CD4-positive, alpha-beta T cell treated with Interleukin-1 beta for 1 hour (primary cell): ENCODE measurements at places on chromosomes 4 and X.
A peak's percentile ranks its signal among the peaks of the same experiment; 100 is the strongest.

- DNase-seq: no peak
Observed at GRCh38 chr4:2036327-2036726, 22.8 kb upstream of the NAT8L start.

GRCh38 chrX:69618803-69619202, 2.9 kb downstream of the EDA start:
- peak; percentile 20 for DNase-seq

DNA sequence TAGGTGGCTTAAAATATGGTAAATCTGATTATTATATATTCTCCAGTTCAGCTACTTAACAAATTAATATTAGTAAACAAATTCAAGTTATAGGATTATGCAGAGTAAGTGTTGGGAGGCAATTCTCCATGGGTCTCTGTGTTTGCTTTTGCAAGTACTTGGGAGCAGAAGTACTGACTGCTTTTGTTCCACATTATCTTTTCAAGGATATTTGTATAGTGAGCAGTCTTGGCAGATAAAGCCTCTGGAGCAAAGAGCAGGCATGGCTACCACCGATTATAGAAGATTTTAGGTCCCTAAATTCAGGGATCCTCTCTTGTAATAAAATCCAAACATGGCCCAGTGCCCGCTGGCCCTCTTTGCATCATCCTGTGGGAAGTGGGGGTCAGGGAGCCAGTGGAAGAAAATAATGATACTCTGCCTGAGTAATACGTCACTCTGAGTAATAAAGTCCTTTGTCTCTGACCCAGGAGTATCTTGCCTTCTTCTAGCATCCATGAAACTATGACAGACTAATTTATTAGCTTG, 23.2 kb downstream of the NDNF start:
- DNase-seq: no peak

DNA sequence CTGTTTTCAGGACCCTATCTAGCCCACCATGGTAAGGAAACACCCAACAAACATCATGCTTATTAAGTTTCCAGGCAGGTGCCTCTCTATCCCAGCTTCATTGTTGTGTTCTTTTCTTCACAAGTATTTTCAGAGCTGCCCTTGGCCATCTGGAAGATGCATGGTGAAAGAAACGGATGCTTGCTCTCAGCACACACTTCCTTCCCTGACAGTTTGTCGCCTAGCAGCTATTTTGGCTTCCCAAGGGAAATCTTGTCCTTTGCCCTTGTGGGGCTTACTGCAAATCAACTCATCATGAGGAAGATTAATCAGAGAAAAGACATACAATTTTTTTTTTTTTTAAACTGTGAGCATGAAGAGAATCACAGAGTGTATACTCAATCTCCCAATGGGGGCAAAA, 128.8 kb downstream of the ASMT start:
- no peak for DNase-seq

GRCh38 chr4:133129237-133129636, 19.9 kb upstream of the PCDH10 start:
- DNase-seq: no peak
